Posterior vena cava (tissue), 2 donors: ENCODE measurements at places on chromosomes 4 and X. TPM values are rescaled to one million over a fixed set of nuclear protein-coding genes. Genes with fewer than 3 reads are reported as not detected.

Gene GAGE12H
- not detected for total RNA-seq

- DNase-seq, result no peak
Observed at GRCh38 chrX:95703696-95704095, 980.9 kb upstream of the DIAPH2 start.

- DNase-seq, result peak; percentile 74
Observed at GRCh38 chr4:76011018-76011670, 3.8 kb upstream of the CXCL9 start.

GRCh38 chr4:176538217-176538925 lies 218.6 kb downstream of the SPCS3 start:
- DNase-seq, result no peak

GRCh38 chrX:23788946-23789345 lies 6.0 kb downstream of the SAT1 start:
- no peak for DNase-seq

DNA sequence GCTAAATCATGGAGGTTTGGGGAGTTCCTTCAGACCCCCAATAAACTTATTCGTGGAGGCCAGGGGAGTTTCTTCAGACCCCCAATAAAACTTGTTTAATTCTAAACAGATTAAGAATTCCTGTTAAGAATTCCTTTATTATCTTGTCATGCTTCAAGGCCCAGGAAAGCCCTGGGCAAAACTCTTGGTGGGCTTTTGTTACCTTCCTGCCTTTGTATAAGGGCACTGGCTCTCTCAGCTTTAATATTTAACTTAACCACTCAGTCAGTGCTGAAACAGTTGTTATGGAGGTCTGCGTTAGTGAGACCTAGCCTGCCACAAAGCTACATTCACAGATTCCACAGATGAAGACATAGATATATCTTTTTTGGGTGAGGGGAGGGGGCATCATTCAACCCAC lies 29.0 kb upstream of the LGI2 start:
- DNase-seq, result no peak

Gene XAGE2
- total RNA-seq, result not detected

DNA sequence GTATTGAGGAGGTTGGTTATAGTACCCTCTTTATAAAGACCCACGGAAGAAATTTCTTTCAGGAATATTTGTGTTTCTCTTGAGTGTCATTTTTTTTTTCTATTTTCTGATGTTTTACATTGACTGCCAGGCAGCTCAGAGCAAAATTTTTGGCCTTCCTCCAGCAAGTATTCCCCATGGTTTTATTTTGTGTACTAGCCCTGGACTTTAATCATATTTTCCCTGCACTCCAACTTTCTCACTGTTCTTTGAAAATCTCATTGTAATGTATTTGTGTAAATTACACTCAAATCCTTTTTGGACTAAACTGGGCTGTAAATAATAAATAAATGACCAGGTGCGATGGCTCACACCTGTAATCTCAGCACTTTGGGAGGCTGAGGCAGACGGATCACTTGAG lies 45.6 kb upstream of the USP46 start:
- no peak for DNase-seq

DNA sequence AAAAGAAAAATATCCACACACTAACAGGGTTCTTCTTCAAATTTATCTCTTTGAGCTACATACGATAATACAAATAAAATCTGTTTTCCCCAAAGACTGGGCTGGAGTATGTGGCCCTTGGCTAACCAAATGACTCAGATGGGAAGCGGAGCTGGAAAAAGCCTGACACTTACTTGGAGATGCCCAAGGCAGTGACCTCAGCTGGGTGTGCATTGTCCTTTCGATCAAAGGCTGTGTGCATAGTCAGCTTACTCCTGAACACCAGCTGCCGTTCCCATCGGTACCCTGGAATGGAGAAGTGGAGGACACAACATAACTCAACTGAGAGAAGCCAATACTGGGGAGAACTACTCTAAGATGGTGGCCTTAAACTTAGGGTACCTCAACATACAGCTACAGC lies 95.1 kb downstream of the CDS1 start:
- DNase-seq, result no peak

Gene CTPS2
- 8.5 TPM for total RNA-seq
